Activated CD4-positive, alpha-beta T cell treated with anti-CD3 and anti-CD28 coated beads for 36 hours (primary cell): ENCODE measurements at places on chromosomes 3 and 15. TPM values are rescaled to one million over a fixed set of nuclear protein-coding genes. Genes with fewer than 3 reads are reported as not detected.

A4GNT gene
- not detected for total RNA-seq

HDC gene
- 0.18 TPM for total RNA-seq

GOLGA6A gene
- total RNA-seq, result not detected

DNA sequence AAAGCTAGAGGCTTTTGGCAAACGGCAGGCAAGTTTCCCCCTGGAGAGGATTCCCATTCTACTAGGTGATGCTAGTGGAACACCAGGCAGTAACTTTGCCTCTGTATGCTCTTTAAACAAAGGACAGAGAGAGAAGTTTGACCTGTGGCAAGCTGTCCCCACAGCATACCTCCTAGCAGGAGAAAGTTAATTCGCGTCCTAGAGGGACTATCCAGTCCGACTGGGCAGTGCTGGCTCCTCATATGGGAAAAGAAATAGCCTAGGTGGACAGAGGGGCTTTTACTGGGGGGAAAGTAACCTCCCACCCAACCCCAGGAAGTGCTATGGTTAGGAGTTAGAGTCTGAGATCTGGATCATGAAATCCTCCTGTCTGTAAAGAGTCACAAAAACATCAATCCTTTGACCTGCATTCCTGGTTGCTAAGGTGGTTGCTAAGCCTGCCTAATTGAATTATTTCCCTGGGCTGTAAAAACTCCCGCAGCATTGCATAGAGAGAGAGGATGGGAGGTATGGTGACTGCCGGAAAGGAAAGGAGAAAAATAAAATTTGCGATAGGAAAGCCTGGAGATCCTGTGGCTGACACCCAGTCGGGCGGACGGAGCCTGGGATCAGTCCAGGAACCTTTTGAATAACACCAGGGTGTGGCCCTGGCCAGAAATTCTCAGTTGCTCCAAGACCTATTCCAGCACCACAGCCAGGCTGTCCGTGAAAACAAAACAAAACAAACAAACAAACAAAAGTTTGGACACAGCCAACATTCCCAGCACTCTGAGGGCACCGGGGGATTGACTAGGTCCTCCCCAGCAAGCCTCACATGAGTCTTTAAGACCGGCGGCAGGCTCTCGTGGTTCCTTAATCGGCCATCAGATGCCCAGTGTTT, 67.7 kb upstream of the ATP11B start:
- no peaks in the 10 kb centered on the region for H3K36me3 ChIP-seq
- no peak overlapping the region for H3K4me3 ChIP-seq
- H3K27ac ChIP-seq, result no peak overlapping the region
- H3K27me3 ChIP-seq, result peaks cover 4% of the 10 kb centered on the region
- H3K4me1 ChIP-seq, result no peaks in the 10 kb centered on the region

SGO1 gene
- total RNA-seq, result 29.4 TPM

- H3K27ac ChIP-seq, result no peak overlapping the region
- H3K36me3 ChIP-seq, result peaks cover 28% of the 10 kb centered on the region
- H3K4me3 ChIP-seq, result no peak overlapping the region
Measured at GRCh38 chr3:53243165-53243564, 12.7 kb downstream of the TKT start.

- H3K27me3 ChIP-seq, result peaks cover 14% of the 10 kb centered on the region
- DNase-seq, result no peak
- H3K27ac ChIP-seq, result no peak overlapping the region
- H3K4me3 ChIP-seq, result no peak overlapping the region
Measured at GRCh38 chr15:37077623-37078351, 22.6 kb downstream of the MEIS2 start.

- H3K36me3 ChIP-seq, result no peaks in the 10 kb centered on the region
- no peaks in the 10 kb centered on the region for H3K4me1 ChIP-seq
- H3K27ac ChIP-seq, result no peak overlapping the region
- DNase-seq, result no peak
- H3K27me3 ChIP-seq, result no peaks in the 10 kb centered on the region
- no peak overlapping the region for H3K4me3 ChIP-seq
Measured at GRCh38 chr3:116230431-116231020, 214.8 kb downstream of the LSAMP start.

GRCh38 chr3:124829819-124830554, 57.2 kb downstream of the ITGB5 start:
- H3K27me3 ChIP-seq, result peaks cover 6% of the 10 kb centered on the region
- no peak overlapping the region for H3K4me3 ChIP-seq
- no peaks in the 10 kb centered on the region for H3K36me3 ChIP-seq
- H3K27ac ChIP-seq, result no peak overlapping the region
- H3K4me1 ChIP-seq, result peaks cover 5% of the 10 kb centered on the region

DNA sequence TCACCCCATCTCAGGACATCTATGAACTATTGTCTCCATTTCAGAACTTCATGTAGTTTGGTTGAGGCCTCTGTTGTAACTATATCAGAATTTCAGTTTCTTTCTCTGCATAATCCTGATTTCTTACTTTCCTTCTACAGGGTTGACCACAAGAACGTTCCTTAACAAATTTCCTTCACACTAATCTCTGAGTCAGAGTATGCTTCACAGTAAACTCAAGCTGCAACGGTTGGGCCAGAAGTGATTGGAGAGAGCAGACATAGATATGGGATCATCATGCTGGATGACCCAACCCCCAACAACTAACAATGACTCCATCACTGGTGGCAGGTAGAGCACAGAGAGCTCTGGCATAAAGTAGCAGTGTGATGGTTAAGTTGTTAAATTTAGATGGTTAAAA, 128.8 kb upstream of the OSTN start:
- H3K27ac ChIP-seq, result no peak overlapping the region
- H3K4me1 ChIP-seq, result no peaks in the 10 kb centered on the region
- no peak for DNase-seq
- H3K27me3 ChIP-seq, result peaks cover 4% of the 10 kb centered on the region

GRCh38 chr3:137764001-137764433, at the start of gene SOX14:
Gene SOX14 (plus strand): TSS chr3:137764315. CDS start chr3:137764785, 470 bp downstream.
- H3K4me1 ChIP-seq, result peaks cover 4% of the 10 kb centered on the region
- H3K27me3 ChIP-seq, result peaks cover 71% of the 10 kb centered on the region
- no peaks in the 10 kb centered on the region for H3K36me3 ChIP-seq
- no peak within 1 kb of the TSS for H3K4me3 ChIP-seq

DNA sequence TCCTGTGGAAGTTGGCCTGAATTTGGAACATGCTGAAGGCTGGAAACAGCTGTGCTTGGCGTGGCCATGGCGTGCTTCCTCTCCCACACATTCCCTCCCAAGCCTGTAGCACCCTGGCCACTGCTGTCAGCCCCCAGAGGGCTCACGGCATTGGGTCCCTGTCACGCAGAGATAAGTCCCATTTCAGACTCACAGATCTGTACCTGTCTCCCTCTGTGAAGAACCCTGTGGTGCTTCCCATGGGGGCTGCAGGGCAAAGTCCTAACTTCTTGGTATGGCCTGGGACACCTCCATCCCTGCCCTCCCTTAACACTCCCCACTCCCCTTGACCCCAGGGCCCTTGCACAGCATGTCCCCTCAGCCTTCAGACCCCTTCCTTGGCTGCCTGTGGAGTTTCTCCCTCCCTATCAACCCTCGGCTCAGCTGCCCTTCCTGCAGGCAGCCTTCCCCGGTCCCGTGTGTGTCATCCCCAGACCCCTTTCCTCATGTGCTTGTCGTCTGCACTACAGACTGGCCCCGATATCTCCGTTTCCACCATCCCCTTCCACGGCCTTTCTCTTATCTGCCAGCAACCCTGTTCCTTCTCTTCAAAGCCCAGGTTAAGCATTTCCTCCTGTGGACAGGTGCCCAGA, 28.6 kb downstream of the ABTB1 start:
- H3K27me3 ChIP-seq, result no peaks in the 10 kb centered on the region
- H3K27ac ChIP-seq, result no peak overlapping the region
- no peak for DNase-seq
- H3K36me3 ChIP-seq, result no peaks in the 10 kb centered on the region

DNA sequence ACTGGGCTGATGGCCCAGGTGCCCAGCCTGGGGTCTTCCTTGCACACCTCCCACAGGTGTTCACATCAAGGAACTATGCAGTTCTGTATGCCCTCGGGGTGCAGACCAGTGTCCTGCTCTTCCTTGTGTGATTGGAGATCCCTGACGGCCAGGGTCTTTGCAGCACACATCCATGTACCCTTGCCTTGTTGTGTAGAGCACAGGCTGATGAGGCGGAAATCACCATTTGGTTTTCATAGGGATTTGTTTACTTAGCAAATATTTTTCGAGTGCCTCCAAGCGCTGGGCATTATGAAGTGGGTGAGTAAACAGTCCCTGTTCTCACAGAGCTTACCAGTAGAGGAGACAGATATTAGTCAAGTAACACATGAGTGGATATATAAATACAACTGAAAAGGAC, 209.3 kb upstream of the UMPS start:
- H3K4me1 ChIP-seq, result no peaks in the 10 kb centered on the region
- no peaks in the 10 kb centered on the region for H3K36me3 ChIP-seq
- H3K4me3 ChIP-seq, result no peak overlapping the region
- H3K27me3 ChIP-seq, result peaks cover 12% of the 10 kb centered on the region
- no peak for DNase-seq

DNA sequence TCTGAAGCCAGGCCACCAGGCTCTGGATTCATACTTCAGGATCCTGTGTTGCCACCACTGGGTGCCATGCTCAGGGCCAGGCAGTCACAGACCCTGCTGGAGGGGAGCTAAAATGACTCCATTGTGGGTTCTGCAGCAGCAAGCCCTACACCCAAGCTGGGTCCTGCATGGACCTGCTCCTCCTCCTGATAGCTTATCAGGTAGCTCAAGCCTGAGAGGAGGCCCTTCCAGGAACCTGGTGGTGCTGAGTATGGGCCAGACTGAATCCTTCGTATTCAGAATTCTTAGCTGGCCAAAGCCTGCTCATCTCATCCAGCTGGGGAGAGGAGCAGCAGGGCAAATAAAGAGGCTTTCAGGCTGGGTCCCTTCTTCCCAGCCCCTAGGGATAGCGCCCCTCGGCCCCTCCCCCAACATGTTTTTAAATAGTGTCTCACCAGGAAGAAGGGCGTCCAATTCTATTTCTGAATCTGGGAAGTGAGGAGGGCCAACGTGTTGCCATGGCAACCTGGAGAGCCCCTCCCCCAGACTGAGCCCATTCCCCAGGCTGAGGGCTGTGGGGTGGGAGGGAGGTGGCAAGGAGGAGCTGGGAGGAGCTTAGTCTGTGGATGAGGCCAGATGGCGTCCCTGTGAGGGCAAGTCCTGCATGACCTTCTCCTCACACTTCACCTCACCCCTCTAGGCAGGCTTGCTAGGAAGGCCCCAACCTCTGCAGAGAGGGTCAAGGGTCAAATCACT, 11.0 kb upstream of the CAMKV start:
- no peak for DNase-seq
- H3K27ac ChIP-seq, result no peak overlapping the region
- H3K4me3 ChIP-seq, result no peak overlapping the region
- H3K4me1 ChIP-seq, result no peaks in the 10 kb centered on the region

- no peaks in the 10 kb centered on the region for H3K4me1 ChIP-seq
- no peak overlapping the region for H3K4me3 ChIP-seq
- no peak overlapping the region for H3K27ac ChIP-seq
Measured at GRCh38 chr3:133230195-133230594, 169.7 kb upstream of the BFSP2 start.

DNA sequence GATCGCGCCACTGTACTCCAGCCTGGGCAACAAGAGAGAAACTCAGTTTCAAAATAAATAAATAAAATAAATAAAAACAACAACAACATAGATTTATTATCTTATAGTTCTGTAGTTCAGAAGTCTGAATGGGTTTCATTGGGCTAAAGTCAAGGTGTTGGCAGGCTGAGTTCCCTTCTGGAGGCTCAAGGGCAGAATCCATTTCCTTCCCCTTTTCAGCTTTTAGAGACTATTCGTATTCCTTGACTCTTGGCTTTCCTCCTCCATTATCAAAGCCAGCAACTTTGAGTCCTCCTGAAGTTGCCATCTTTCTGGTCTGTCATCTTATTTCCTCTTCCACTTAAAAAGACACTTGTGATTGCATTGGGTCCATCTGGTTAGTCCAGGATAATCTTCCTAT, 12.1 kb downstream of the BLM start:
- H3K27me3 ChIP-seq, result no peaks in the 10 kb centered on the region
- H3K36me3 ChIP-seq, result peaks cover 48% of the 10 kb centered on the region
- H3K4me3 ChIP-seq, result no peak overlapping the region
- DNase-seq, result no peak
- H3K27ac ChIP-seq, result no peak overlapping the region

- peaks cover 39% of the 10 kb centered on the region for H3K4me1 ChIP-seq
- H3K27me3 ChIP-seq, result peaks cover 5% of the 10 kb centered on the region
- peak; percentile 76 for DNase-seq
- peak overlapping the region; percentile 74 for H3K27ac ChIP-seq
- H3K4me3 ChIP-seq, result no peak overlapping the region
Measured at GRCh38 chr3:186411994-186412393, 50.0 kb upstream of the DGKG start.

FRMD4B gene
- 8.0 TPM for total RNA-seq

DNA sequence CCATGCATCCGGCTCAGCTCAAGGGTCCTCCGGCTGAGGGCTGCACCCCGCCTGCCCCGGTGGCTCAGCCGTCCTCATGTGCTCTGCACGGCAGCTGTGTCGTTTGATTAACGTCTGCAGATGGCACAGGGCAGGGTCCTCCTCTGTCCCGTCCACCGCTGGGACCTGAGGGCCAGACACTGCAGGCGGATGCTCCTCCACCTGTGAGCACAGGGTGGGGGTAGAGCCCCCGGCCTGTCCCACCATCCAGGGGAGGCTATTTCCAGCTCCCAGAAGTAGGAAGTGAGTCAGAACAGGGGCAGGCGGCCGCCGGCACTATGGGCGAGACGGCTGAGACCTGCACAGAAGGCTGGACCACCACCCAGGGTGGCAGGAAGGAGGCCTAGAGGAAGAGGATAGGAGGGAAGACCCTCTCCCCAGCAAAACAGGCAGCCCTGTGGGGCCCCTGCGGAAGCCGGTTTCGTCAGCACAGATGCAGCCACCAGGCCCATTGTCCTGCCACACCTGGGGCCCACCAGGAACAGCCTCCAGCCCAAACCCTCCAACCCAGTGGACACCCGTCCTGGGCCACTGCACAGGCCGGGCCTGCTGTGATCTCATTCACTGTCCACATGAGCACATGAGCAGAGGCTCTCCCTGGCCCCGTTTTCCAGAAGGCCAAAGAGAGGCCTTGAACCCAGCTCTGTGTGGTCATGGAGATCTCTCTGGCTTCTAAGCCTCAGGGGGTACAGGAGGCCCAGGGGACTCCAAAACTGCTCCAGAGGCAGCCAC, 12.6 kb upstream of the PLXND1 start:
- no peaks in the 10 kb centered on the region for H3K36me3 ChIP-seq
- no peaks in the 10 kb centered on the region for H3K4me1 ChIP-seq
- no peak overlapping the region for H3K4me3 ChIP-seq
- DNase-seq, result peak; percentile 4
- H3K27me3 ChIP-seq, result no peaks in the 10 kb centered on the region
- no peak overlapping the region for H3K27ac ChIP-seq

DNA sequence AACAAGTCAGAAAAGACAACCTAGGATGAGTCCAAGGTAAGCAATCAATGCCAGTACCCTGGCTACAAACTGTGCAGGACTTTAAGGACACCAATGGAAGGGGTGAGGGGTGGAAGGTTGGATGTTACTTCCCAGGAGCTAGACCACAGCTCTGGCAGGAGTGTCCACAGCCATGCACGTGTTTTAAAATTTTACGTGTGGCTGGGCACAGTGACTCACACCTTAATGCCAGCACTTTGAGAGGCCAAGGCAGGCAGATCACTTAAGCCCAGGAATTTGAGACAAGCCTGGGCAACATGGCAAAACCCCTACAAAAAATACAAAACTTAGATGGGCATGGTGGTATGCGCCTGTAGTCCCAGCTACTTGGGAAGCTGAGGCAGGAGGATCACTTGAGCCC, 14.7 kb upstream of the HDC start:
- H3K4me3 ChIP-seq, result no peak overlapping the region
- DNase-seq, result no peak
- H3K27ac ChIP-seq, result peak overlapping the region; percentile 74
- H3K27me3 ChIP-seq, result no peaks in the 10 kb centered on the region
- H3K4me1 ChIP-seq, result peaks cover 19% of the 10 kb centered on the region

GRCh38 chr3:171954690-171955383, 84.5 kb upstream of the FNDC3B start:
- H3K4me1 ChIP-seq, result peaks cover 2% of the 10 kb centered on the region
- no peak overlapping the region for H3K4me3 ChIP-seq
- no peak for DNase-seq
- H3K27ac ChIP-seq, result no peak overlapping the region
